ENCODE measurements at places on chromosomes 13 and 19. TPM values are rescaled to one million over a fixed set of nuclear protein-coding genes. Genes with fewer than 3 reads are reported as not detected.

The PNMA8A gene
- 47.2 TPM for polyA plus RNA-seq

The KCNRG gene
- polyA plus RNA-seq = 1.1 TPM

The ZNF296 gene
- 0.53 TPM for polyA plus RNA-seq

The SYT3 gene
- not detected for polyA plus RNA-seq

The TEKTIP1 gene
- 3.1 TPM for polyA plus RNA-seq
